ENCODE measurements at places on chromosomes 2 and 18.

- peak; percentile 24 for DNase-seq
Measured at GRCh38 chr2:30686000-30686399, 121.2 kb downstream of the CAPN13 start.

GRCh38 chr2:16625201-16625729, 40.4 kb downstream of the CYRIA start:
- DNase-seq: no peak

DNA sequence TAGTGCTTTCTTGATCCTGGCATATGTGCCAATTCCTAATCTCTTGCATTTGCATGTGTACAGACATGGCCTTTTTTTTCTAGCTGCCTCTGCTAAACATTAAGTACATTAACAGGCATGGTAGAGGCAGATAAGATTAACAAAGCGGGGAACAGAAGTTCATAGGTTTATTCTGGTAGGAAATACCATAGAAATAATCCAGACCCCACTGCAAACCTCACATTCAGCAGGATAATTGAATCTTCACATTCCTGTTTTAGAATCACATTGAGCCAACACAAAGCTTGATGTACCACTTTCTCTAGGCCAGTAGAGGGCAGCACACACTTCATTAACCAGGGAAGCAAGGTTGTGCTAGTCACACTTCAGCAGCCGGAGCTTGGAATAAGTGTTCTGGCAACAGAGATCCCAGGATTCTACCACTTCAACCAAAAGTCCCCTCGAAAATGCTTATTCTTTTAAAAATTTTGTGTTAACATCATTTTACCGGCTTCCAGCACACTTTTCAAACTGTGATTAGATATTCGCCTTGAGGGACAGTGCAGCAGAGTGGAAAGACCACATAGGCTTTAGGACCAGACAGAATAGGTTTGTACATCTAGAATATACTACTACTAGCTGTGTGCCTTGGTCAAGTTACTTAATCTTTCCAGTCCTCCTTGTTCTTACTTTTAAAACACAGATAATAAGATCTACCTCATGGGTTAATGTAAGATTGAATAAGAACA, 420.2 kb upstream of the CHST9 start:
- peak; percentile 17 for DNase-seq

GRCh38 chr2:203600286-203600685, 65.2 kb upstream of the RAPH1 start:
- DNase-seq: no peak

GRCh38 chr2:78861546-78861945, 164.0 kb upstream of the REG3G start:
- DNase-seq: no peak

DNA sequence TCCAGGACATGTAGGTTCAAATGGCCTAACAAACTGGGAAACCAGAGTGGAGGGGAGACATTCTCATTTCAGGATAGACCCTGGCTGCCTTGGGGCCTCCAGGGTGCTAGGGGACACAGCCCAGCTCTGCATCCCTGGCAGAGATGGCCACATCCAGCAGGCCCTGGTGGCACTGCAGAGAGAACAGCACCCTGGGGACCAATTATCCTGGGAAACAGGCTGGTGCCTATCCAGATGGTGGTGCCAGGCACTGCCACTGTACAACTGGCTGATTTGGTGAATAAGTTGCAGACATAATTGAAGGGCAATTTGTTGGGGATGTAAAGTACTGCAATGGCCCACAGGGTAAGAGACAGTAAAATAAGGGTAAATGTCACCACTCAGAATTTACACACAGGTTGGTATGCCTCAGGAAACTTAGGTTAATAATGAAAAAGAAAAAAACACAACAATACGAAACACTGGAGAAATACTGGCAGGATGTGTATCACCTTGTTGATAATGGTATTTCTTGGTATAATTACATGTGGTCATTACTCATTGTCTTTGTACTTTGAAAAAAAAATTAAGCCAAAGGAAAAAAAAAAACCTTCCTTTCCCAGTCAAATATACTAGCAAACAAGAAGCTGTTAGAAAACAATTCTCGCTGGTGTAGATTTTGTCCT, 12.8 kb upstream of the SFTPB start:
- no peak for DNase-seq

Data from activated CD4-positive, alpha-beta T cell treated with anti-CD3 and anti-CD28 coated beads for 48 hours (primary cell).